LHCN-M2 (cell line): ENCODE measurements at places on chromosomes 16 and 17. TPM values are rescaled to one million over a fixed set of nuclear protein-coding genes. Genes with fewer than 3 reads are reported as not detected.

Gene TOP2A
- total RNA-seq, result 264 and 349 TPM in 2 replicates

Gene MT1F
- total RNA-seq, result not detected in 2 replicates

Gene C17orf107
- under 0.01 and 0.06 TPM in 2 replicates for total RNA-seq

Gene TMED6
- total RNA-seq, result not detected in 2 replicates

Gene CCT6B
- total RNA-seq, result 1.8 and 2.0 TPM in 2 replicates

Gene GPR142
- total RNA-seq, result not detected in 2 replicates

Gene FOXN1
- not detected in 2 replicates for total RNA-seq

Gene MSLN
- total RNA-seq, result not detected in 2 replicates

Gene C16orf92
- not detected in 2 replicates for total RNA-seq

Gene CARD14
- 0.71 TPM in 1 of 2 replicates, not detected in the other for total RNA-seq

Gene TEX14
- not detected in 2 replicates for total RNA-seq

Gene MTHFSD
- total RNA-seq, result 10.5 and 15.0 TPM in 2 replicates

Gene SGCA
- total RNA-seq, result 200 and 207 TPM in 2 replicates

Gene MRM1
- 10.8 and 11.2 TPM in 2 replicates for total RNA-seq

Gene VASN
- 7.1 and 12.5 TPM in 2 replicates for total RNA-seq

Gene CTCF
- 30.6 and 36.7 TPM in 2 replicates for total RNA-seq

Gene WFDC1
- total RNA-seq, result not detected in 2 replicates

Gene KREMEN2
- total RNA-seq, result 1.5 and 1.7 TPM in 2 replicates

Gene KRT37
- total RNA-seq, result not detected in 2 replicates

Gene CDH1
- total RNA-seq, result not detected in 2 replicates

Gene ST6GALNAC1
- not detected in 2 replicates for total RNA-seq

Gene PMFBP1
- 0.06 and 0.11 TPM in 2 replicates for total RNA-seq

Gene PPP1R1B
- not detected in 2 replicates for total RNA-seq

Gene TVP23A
- total RNA-seq, result not detected in 2 replicates

Gene SLC38A8
- not detected in 2 replicates for total RNA-seq

Gene EPX
- total RNA-seq, result not detected in 2 replicates

Gene MYL4
- total RNA-seq, result 0.69 TPM in 1 of 2 replicates, not detected in the other

Gene OR1F1
- not detected in 2 replicates for total RNA-seq
